ENCODE measurements at places on chromosomes 13 and 19.

DNA sequence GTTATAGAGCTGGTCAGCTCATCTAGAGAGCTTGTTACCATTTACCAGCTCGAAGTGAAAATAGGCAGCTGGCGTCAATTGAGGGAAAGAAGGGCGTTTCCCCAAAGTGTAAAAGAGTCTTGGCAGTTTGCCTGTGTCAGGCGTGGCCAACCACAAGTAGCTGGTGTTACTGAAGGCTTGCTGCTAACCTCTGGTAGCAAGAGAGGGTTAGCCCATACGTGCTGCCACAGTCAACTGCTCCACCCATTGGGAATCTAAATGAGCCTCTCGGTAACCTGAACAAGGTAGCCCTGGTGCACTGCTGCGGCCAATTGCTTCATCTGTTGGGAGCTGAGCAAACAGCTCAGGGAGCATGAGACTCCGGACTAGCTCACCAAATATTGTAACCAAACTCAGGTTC, 314.9 kb upstream of the SLITRK5 start:
- DNase-seq: no peak

DNA sequence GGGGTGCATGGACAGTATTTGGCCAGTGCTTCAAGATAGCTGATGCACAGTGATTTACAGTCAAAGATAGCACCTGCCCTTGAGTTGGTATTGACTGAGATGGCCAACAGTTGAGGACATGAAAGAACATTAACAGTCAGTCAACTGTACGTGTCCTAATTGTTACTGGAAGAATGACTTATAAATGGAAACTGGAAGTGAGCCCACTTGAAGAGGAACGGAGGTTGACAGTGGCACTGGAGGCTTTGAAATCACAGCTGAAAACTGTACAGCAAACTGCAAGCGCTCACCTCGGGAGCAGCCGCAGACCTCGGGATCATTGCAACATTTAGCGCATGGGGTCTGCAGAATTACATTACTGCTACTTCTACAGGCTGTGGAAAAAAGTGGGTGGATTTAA, 77.1 kb downstream of the GGACT start:
- no peak for DNase-seq

DNA sequence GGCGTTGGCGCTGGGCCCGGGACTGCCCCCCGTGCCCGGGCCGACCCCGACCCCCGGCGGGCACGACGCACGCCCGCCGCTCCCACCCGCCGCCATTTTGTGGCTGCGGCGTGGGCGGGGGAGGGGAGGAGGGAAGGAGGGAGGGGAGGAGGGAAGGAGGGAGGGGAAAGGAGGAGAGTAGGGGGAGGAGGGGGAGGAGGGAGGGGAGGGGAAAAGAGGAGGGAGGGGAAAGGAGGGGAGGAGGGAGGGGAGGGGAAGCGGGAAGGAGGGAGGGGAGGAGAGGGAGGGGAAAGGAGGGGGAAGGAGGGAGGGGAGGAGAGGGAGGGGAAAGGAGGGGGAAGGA, at the start of gene BTBD2:
BTBD2 (minus strand) TSS at position 107 of the 343 bp plus-strand sequence; CDS start at position 96, 11 bp downstream.
- no peak for DNase-seq

DNA sequence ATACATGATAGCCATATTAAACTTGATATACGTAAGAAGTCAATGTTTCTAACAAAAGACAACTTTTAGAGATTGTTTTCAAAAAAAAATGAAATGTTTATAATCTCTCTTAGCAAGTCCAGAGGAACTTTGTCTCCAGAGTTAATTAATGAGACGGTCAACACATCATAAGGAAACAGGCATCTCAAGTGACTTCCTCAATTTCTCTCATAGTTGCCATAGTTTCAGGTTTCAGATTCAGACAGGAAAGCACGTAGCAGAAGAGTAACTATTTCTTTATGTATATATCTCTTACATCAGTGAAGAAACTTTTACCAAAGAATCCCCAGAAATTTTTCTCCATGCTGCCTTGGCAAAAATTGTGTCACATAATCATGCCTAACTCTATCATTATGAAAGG, 159.6 kb upstream of the ATXN8OS start:
- DNase-seq: no peak

GRCh38 chr19:4042731-4043082, 24.0 kb downstream of the ZBTB7A start:
- DNase-seq: no peak

DNA sequence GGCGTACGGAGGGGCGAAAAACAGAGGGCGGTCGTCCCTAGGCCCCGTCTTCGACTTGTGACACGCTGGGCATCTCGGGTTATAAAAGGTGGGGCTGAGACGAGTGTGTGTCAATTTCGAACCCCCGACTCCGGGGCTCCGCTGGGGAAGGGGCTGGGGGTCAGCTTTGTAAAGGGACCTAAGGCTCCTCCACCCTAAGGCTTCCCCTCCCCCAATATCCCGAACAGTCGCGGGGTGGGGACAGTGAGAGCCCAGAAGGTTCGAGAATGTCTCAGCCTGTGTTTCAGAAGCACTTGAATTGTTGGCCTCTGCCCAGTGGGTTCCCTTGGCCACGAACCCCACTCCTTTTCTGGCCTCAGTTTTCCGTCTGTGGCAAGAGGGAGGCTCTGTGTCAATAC, 450 bp downstream of the SELENOW start:
- no peak for DNase-seq

DNA sequence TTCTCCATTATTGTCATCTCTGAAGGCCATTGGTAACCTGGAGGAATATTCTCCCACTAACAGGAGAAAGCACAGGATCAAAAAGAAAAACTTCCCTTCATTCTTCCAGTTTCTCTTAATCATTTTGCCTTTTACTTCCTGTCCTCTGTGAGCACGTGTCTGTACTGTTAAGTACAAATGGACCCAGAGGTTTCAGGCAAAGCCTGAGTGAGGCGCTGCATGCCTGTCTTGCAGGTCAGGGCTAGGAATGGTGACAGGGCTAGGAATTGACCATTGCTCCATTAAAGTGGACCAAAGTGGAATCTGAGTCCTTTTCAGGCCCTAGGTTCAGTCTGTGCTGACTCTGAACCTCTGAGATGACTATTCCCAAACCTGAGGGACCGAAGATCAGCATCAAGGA, 326.7 kb downstream of the SHISA2 start:
- no peak for DNase-seq

GRCh38 chr19:45761714-45762113, 7.3 kb downstream of the SIX5 start:
- DNase-seq: no peak

DNA sequence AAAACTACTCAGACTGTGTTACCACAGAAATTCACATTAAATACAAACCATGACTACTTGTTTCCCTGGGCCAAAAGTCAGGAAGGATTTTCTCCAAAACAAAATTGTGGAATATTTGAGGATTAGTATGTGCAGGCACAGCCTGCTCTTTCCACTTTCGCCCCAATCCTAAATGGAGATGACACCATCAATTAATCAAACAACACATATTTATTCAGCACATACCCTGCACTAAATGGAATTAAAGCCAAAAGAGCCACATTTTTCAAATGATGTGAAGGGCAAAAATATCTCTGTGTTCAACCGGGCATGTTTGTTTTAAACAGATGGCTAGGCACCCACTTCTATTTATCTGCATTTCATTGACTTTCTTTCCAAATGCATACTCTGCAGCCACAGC, 523.1 kb downstream of the DCT start:
- DNase-seq: no peak

DNA sequence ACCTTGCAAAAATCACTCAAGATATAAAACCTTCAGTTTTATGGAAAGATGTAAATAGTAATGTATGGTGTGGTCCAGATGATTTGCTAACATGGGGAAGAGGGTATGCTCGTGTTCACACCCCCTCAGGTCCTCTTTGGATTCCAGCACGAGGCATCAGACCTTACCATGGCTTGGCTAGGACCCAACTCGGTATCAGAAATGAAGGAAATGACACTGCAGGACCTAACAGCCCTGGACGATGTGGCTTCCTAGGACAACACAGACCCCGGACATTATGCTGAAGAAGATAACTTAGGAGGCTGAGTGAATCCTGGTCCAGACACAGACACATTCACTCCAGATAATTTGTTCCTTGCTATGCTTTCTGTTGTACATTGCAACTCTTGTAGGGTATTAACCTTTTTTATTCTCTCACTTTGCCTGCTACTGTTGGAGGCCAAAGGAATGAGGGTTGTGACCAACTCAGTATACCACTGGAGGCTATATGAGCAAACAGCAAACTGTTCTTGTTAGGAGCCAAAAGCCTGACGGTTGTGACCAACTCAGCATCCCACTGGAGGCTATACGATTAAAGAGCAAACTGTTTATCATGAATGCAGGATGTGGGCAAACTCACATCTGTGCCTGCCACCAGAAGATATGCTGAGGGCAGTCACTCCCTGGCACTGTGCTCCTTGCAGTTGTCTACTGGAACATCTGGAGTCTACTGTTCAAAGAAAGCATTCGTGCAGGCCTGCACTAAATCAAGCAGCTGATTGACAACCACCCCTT, 121.7 kb downstream of the ZNF429 start:
- no peak for DNase-seq

DNA sequence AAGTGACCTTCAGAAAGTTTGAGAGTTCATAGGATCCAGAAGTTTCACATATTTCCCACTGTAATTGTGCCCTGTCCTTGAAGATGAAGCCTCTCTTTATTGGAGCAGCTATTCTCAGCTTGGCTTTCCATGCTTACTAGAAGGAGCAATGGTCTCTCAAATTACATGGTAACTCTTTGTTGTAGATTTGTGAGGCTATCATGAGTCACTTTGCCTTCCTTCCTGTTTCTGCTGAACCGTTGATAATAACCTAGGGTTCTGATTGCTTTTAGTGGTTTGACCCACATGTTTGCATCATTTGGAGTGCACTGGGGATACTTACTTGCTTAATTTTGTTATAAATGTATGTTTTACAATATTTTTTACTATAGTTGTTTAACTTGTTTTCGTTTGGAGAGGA, 772.9 kb upstream of the SLITRK6 start:
- no peak for DNase-seq

DNA sequence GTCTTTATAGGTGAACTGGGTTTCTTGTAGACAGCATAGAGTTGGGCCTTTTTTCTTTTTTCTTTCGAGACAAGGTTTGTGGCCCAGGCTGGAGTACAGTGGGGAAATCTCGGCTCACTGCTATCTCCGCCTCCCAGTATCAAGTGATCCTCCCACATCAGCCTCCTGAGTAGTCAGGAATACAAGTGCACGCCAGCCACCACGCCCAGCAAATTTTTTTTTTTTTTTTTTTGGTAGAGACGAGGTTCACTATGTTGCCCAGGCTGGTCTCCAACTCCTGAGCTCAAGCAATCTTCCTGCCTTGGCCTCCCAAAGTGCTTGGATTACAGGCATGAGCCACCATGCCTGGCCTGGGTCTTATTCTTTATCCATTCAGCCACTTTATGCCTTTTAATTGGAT, 5.1 kb upstream of the CALM3 start:
- no peak for DNase-seq

DNA sequence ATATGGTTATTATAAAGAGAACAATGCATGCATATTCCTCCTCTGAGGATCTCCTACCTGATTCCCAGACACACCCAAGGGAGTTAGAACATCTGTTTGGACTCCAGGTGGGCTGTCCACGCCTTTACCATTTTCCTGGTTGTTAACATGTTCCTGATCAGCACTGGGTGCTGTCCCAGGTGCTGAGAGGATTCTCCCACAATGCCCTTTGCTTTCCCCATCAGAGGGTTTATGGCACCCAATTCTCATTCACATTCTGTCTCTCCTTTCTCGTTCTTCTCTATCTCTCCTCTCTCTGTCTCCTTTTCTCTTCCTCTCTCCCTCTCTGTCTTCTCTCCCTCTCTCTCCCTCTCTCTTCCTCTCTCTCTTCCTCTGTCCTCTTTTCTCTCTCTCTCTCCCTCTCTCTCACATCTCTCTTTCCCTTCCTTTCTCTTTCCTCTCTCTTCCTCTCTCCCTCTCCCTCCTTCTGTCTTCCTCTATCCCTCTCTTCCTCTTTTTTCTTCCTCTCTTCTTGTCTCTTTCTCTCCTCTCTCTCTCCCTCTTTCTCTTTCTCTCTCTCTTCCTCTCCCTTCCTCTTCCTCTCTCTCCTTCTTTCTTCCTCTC, 3.3 kb upstream of the RDH13 start:
- DNase-seq: no peak

DNA sequence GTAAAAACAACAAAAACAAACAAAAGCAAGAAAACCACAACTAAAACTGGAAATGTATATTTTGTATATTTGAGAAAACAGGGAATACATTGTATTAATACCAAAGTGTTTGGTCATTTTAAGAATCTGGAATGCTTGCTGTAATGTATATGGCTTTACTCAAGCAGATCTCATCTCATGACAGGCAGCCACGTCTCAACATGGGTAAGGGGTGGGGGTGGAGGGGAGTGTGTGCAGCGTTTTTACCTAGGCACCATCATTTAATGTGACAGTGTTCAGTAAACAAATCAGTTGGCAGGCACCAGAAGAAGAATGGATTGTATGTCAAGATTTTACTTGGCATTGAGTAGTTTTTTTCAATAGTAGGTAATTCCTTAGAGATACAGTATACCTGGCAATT, 17.1 kb downstream of the KLF5 start:
- no peak for DNase-seq

GRCh38 chr19:5041168-5041912, 72.4 kb downstream of the KDM4B start:
- DNase-seq: no peak

DNA sequence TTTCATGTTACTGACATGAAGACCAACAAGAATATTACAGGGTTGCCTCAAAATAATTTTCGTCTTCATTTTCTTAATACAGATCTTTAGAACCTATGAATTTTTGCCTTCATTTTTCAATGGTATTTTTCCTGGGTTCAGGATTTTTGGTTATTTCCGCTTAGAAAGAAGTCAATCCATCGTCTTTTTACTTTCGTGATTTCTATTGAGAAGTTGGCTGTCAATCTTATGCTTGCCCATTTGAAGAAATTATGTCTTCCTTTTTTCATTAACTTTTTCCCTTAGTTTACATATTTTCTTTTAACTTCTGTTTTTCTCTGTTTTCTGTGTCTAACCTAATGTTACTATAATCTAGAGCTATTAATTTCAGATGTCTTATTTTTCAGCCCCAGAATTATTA, 868.9 kb upstream of the SLC10A2 start:
- DNase-seq: no peak

- peak; percentile 46 for DNase-seq
Measured at GRCh38 chr19:7916103-7916954, 1.7 kb downstream of the TGFBR3L start.

DNA sequence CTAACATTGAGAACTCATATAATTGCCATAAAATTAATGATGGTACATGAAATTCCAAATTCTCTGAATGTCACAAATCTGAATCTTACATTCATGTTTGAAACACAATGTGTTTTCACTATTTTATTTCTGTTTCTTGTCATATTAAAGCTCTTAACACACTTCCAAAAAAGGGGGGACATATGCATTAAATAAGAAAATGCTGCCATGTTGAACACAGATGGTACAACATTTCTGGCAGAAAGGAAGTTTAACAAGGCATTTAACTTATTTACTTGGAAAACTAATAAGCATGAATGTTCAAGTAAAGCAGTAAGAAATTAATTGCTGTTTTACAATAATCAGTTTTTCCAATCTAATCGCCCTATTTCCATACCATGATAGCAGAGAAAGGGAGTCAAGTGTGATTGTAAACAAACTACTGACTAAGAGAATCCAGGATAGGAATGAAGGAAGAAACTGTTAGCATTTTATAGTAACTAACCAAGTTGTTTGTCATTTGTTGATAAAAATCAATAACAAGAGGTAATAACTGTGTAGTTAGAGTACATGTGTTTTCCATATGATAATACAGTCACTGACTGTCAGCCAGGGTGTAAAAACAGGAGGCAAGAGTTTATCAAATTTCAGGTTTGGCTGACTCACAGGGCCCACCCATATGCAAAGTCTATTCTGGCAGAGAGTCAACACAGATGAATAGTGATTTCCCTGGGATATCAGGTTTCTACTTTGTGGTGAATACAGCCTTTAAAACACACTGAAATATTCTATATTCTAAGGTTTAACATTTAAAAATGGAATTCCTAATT, 5.7 kb upstream of the FOXO1 start:
- DNase-seq: no peak

All from activated CD4-positive, alpha-beta T cell treated with anti-CD3 and anti-CD28 coated beads, Interleukin-2, amount 50 U/mL, for 24 hours (primary cell).